ENCODE measurements at places on chromosomes 4 and X. TPM values are rescaled to one million over a fixed set of nuclear protein-coding genes. Genes with fewer than 3 reads are reported as not detected.

DNA sequence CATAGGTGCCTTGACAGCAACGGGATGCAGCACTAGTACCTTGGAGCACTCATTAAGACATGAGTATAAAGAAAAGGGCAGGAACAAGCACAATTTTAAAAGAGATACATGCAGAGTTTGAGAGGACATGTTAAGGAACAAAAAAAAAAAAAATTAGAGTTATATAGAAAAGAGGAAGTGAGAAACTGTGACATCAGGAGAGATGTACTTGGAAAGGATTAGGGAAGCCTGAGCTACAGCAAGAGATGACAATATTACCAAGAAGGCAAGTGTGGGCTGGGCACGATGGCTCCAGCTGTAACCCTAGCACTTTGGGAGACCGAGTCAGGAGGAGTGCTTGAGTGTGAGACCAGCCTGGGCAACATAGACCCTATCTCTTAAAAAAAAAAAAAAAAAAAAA is 37.4 kb downstream of the GPR143 start:
- no peak for DNase-seq

DNA sequence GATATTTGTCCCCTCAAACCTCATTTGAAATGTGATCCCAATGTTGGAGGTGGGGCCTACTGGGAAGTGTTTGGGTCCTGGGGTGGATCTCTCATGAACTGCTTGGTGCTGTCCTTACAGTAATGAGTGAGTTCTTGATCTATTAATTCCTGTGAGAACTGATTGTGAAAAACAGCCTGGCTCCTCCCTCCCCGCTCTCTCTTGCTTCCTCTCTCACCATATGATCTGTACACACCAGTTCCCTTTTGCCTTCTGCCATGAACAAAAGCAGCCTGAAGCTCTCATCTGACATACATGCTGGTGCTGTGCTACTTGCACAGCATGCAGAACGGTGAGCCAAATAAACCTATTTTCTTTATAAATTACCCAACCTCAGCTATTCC is 11.2 kb upstream of the YIPF7 start:
- DNase-seq: no peak

- no peak for DNase-seq
Observed at GRCh38 chr4:182124359-182124758, 118.8 kb upstream of the TENM3 start.

DNA sequence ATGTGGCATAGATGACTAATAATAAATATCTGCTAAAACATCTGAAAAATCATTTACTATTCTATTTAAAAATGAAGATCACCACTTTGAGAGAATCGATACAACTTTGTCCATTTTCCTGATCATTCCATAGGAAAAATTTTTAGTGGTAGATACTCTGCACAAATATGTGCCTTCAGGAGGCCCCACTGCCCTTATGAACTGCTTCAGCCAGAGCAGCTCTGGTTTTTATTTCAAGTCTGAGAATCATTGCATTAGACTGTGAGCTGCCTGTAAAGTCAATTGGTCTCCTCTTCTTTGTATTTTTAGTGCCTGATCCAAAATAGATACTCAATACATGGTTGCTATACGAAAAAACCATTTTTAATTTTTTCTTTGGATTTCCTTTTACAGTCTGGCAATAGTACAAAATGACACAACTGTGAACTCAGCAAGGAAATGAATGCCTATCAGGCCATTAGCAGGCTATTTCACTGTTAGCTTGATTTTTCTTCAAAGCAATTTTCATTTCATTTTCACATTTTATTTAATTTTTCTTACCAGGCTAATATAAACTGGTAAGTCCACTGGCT is 69.1 kb downstream of the SHISA3 start:
- DNase-seq: no peak

DNA sequence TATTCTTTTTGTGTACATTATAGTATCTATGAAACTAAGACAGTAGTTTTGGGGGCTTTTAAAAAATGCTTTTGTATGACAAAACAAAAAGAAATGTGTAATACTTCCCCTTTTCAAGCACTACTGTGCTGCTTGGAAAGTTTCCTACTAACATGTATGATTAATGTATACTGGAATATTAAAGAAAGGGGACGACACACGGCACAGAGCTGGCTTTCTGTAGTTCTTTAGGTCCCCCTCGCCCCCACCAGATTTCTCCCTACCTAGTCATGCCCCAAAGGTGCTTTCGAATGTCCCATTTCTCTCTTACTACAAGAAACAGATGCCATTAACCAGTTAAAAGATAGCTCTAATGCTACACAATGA is 1.6 kb upstream of the AP1S2 start:
- DNase-seq: no peak

- DNase-seq: peak; percentile 73
Observed at GRCh38 chr4:78776079-78776728, at the start of gene BMP2K. Gene BMP2K (plus strand): TSS chr4:78776350. CDS start chr4:78776544, 194 bp downstream.

- DNase-seq: no peak
Observed at GRCh38 chrX:103396186-103396585, 19.8 kb downstream of the BEX3 start.

DNA sequence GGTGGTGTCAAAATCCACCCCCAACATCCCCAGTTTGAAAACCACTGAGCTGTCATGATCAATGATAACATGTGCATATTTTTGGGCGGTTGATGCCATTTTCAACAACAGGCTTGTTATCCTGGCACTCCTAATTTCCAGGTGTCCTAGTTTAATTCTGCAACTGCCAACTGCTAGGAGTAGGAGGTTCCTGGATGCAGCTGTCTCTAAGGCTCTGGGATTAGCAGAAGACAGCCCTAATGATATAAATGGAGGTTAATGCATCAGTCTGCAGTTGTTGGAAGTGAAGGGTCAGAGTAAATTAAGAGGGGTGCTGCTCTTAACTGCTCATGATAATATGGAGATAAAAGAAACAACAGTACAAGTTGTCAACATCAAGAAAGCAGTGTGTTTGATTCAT is 23.8 kb downstream of the ARFIP1 start:
- DNase-seq: no peak

DNA sequence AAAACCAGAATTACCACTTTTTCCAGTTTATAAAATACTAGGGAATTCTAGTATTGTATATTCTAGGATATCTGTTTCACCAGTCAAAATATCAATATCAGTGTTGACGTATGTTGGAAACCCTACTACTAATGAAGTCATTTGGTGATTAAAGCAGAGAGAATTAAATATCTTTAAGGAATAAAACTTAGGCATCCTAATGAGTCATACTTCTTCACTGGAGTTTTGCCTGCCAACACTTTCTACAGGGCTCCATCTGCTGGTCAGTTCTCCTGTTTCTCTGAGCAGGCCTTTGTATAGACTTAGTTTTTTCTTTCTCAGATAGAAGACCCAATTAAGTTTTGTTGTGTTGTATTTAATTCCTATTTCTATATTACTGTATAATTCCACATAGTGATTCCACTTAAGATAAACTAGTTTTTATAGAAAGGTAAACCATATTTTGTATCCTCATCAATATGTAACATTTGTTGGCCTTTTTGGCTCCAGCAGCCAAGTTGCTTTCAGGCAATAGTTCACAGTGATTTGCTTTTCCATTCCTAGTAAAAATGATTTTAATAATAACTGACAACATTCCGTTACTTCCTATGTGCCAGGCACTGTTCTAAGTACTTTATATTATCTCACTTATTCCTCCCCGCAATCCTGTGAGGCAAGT is 3.5 kb downstream of the AP1AR start:
- peak; percentile 46 for DNase-seq

GRCh38 chrX:47683184-47683828 is 24.3 kb upstream of the UXT start:
- no peak for DNase-seq

- DNase-seq: no peak
Observed at GRCh38 chrX:24577091-24577490, 70.1 kb downstream of the PCYT1B start.

- DNase-seq: no peak
Observed at GRCh38 chrX:40098264-40099054, 701 bp upstream of the BCOR start.

- DNase-seq: no peak
Observed at GRCh38 chr4:2888886-2889285, 45.2 kb downstream of the ADD1 start.

- no peak for DNase-seq
Observed at GRCh38 chr4:148254621-148255343, 187.4 kb downstream of the NR3C2 start.

DNA sequence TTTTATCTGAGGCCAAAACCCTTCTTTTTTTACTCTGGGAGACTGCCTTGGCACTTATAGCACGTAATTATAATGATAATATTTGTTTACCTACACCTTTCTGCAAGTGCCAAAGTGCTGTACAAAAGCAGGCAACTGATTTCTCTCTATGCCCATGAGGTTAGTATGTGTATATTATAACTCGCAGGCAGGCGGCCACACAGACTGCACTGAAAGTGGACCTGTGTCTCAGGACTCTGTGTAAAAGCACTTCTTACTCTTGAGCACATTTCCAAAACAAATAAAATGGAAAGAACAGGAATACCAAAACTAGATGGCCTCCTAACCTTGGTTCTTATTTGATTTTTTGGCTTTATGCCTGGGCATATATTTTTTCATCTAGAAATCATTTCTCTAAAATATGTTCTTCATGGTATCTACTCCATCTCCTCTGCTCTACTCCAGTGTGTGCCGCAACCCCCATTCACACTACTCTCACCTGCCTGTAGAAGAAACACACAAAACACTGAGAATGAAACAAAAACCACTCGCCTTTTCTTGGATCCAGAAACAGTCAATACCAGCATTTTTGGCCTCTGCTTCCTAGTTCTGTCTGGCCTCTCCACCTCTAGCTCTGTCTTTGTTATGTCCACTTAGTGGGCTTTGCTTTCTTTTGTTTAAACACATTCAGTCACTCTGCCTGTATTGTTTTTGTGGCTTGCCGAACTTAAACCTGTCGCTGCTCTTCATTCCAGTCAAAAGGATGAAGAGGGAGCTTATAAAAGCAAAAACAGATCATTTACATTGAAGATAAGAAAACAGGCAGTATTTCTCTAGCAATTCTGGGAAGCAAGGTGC is 934.5 kb upstream of the TENM3 start:
- no peak for DNase-seq

GRCh38 chr4:153513596-153513995 is 47.4 kb downstream of the TMEM131L start:
- no peak for DNase-seq

DNA sequence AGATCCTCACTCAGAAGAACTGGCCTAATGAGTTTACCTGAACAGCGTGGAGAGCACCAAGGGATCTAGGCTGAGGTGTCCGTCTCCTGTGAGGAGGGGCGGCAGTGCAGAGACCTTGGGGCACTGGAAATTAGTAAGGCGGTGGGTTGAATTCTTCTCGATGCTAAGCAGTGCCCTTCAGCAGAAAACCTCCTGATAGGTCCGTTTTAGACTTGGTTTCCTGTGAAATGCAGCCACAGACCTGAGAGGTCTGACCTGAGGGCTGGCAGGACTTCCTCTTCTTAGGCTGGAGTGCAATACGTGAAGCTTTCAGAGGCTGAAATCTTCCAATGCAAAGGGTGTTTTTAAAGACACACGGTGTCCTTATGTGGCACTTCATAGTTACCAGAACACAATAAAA is at the start of gene CLNK:
Gene CLNK, minus strand, starts transcription at position 138 of the 400 bp plus-strand sequence. CDS start 16,899 bp downstream, outside the sequence.
- DNase-seq: no peak

- DNase-seq: no peak
Observed at GRCh38 chr4:66609014-66609413, 936.3 kb downstream of the CENPC start.

Gene ABCG2
- 0.24 TPM for total RNA-seq

Gene BST1
- total RNA-seq: 0.41 TPM

Gene SH3D19
- 0.24 TPM for total RNA-seq

Gene TMEM271
- not detected for total RNA-seq

Gene SLC6A14
- 0.46 TPM for total RNA-seq

Gene STK32B
- not detected for total RNA-seq

All from activated T-cell treated with anti-CD3 and anti-CD28 coated beads, Interleukin-2, amount 50 U/mL, for 4 hours (primary cell).